H9 (cell line): ENCODE measurements at places on chromosomes 4 and X.
A peak's percentile ranks its signal among the peaks of the same experiment; 100 is the strongest.

DNA sequence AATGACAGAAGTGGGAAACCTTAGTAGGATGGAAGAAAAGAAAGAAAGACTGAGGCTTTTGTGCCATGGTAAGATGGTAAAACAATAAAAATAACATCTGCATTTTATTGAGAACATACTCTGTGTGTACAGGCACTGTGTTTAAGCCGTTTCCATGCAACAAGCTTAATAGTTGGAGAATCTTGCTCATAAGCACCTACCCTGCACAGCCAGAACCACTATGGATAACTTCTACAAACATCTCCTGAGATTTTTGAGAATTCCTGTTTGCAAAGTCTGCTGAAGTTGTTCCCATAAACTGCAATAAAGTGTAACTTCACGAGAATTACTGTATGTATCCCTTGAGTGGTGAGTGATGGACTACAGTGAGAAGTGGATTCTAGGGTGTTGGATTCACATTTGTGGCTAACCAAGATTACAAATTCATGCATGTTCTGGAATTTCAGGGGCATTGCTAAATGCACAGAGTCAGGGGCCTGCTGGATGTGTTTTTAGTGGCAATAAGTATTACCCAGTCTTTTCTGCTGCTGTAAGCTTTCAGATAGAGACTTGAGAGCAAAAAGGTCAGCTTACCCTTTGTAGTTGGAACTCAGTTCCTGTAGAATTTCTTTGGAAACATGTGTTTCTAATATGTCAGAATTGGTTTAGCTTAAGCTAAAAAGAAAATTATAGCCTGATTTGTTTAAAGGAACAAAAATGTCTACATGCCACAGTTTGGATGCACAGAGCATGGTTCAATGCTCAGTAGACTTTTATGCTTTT, 132.5 kb downstream of the AFF1 start:
- no peak for DNase-seq

DNA sequence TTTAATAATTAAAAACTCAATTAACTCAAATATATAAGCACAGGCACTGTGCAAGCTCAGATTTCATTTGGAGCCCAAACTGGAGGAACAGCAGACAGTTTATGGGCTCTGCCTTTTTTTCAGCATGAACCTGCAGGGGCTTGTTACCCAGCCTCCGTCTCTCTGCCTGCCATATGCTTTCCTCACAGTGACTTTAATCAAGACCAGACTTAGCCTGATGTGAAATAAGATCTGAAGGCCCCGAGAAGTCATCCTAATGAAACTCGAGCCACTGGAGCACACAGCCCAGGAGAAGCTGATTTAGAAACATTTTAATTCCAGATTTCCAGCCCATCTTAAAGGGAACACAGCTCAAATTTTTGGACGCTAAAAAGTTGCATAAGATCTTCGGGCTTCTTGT, 55.6 kb downstream of the SPATA18 start:
- DNase-seq = no peak

DNA sequence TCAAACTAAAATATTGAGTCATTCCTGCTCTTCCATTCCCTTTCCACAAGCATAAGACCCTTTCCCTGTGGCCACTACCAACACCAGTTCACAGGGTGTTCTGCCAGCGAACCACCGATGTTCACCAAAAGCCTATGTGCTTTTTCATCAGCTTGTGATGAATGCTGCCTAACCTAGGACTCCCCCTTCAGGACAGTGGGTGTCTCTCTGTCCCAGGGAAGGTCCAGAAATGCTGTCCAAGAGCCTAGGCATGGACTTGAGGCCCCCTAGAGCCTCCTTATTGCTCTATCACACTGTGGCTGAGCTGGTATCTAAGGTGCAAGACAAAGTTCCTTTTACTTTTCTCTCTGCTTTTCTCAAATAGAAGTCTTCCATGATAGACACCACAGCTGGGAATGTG, 1015.6 kb downstream of the PCDH19 start:
- DNase-seq = peak; percentile 56

- DNase-seq = no peak
Observed at GRCh38 chrX:50430917-50431575, 39.6 kb downstream of the DGKK start.
